ENCODE measurements at places on chromosomes 16 and 17. TPM values are rescaled to one million over a fixed set of nuclear protein-coding genes. Genes with fewer than 3 reads are reported as not detected.
A peak's percentile ranks its signal among the peaks of the same experiment; 100 is the strongest.

GRCh38 chr17:80906364-80907259 lies 85.0 kb upstream of the CHMP6 start:
- H3K4me3 ChIP-seq, result no peak overlapping the region
- H3K27me3 ChIP-seq, result no peaks in the 10 kb centered on the region
- no peak overlapping the region for H3K27ac ChIP-seq
- DNase-seq, result no peak
- H3K4me1 ChIP-seq, result no peaks in the 10 kb centered on the region

DNA sequence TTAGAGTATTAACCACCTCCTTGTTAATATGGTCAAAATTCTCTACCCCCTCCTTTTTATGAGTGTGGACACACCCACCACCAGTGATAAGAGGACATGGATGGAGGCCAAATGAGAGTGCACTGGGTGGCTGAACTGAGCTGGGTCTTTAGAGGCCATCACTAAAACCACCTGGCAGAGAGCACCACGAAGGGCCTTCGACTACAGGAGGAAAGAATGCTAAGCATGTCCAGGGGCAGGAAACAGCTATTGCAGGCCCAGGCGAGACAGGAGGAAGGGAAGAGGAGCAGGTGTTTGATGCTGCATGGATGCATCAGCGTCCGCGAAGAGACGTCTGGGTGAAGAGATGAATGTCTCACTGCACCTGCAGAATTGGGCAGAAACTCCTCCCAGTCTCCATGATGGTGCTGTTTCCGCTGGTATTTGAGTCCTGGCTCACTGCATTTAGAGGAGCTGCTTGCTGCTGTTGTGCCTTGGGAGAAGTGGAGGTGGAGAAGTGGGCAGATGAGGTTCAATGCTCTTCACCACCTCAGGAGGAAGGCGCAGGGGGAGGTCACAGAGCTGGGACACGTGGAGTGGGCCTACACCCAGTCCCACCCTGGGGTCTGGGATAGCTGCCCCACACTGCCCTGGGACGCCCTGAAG lies 33.2 kb downstream of the SPHK1 start:
- no peaks in the 10 kb centered on the region for H3K27me3 ChIP-seq
- H3K4me3 ChIP-seq, result no peak overlapping the region
- DNase-seq, result no peak
- H3K4me1 ChIP-seq, result peaks cover 68% of the 10 kb centered on the region
- peaks cover under 1% of the 10 kb centered on the region for H3K36me3 ChIP-seq

- H3K4me3 ChIP-seq, result no peak overlapping the region
- H3K27me3 ChIP-seq, result no peaks in the 10 kb centered on the region
- no peaks in the 10 kb centered on the region for H3K4me1 ChIP-seq
- H3K27ac ChIP-seq, result no peak overlapping the region
These were observed 37.9 kb upstream of the CHMP6 start for GRCh38 chr17:80953471-80954315.

DNA sequence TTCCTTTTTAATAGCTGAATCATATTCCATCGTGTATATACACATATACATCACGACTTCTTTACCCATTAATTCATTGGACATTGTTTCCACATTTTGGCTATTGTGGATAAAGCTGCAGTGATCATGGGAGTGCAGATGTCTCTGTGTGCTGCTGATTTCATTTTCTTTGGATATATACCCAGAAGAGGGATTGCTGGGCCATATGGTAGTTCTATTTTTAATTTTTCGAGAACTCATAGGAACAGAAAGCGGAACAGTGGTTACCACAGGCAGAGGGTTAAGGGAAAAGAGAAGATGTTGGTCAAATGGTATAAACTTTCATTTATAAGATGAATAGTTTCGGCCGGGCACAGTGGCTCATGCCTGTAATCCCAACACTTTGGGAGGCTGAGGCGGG lies 187.4 kb upstream of the MYOCD start:
- DNase-seq, result no peak
- no peaks in the 10 kb centered on the region for H3K36me3 ChIP-seq
- no peak overlapping the region for H3K27ac ChIP-seq
- H3K4me1 ChIP-seq, result no peaks in the 10 kb centered on the region

GRCh38 chr16:11784038-11784369 lies 13.1 kb downstream of the ZC3H7A start:
- no peaks in the 10 kb centered on the region for H3K36me3 ChIP-seq
- H3K4me3 ChIP-seq, result no peak overlapping the region
- H3K4me1 ChIP-seq, result peaks cover 33% of the 10 kb centered on the region

GRCh38 chr17:1972487-1973160 lies 52.5 kb downstream of the RTN4RL1 start:
- no peak overlapping the region for H3K4me3 ChIP-seq
- DNase-seq, result no peak
- H3K27ac ChIP-seq, result peak overlapping the region; percentile 23
- H3K27me3 ChIP-seq, result peaks cover 11% of the 10 kb centered on the region

DNA sequence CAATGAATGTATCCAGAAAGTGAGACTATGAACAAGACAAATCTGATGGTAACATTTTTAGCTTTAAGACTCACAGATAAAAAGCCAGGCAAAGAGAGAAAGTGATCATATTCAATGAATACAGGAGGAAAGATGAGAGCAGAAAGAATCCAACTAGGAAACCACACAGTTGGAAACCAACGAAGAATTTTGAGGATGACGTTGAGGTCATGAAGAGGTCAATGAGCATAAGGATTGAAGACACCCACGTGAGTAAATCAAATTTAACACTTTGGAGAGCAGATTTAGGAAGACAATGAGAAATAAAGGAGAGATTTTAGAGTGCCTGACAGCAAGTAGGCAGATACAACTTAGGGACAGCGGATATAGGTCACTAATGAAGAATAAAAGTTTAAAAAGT lies 948.1 kb downstream of the KCNJ2 start:
- H3K27ac ChIP-seq, result no peak overlapping the region
- H3K27me3 ChIP-seq, result no peaks in the 10 kb centered on the region
- no peaks in the 10 kb centered on the region for H3K36me3 ChIP-seq
- no peak overlapping the region for H3K4me3 ChIP-seq
- H3K4me1 ChIP-seq, result no peaks in the 10 kb centered on the region
- no peak for DNase-seq

DNA sequence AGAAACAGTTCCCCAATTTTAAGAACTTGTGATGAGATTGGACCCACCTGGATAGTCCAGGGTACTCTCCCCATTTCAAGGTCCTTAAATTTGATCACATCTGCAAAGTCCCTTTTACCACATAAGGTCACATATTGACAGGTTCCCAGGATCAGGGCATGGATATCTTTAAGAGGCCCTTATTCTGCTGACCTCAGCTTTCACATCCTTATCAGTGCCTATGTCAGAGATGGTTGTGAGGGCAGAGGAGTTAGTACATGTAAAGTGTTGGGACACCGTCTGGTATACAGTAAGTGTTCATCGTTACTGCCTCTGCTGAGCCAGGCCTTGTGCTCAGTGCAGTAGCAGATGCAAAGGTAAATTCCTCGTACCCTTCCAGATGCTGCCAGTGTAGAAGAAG lies 375.4 kb upstream of the ASIC2 start:
- no peak overlapping the region for H3K27ac ChIP-seq
- no peaks in the 10 kb centered on the region for H3K4me1 ChIP-seq
- H3K36me3 ChIP-seq, result no peaks in the 10 kb centered on the region
- H3K4me3 ChIP-seq, result no peak overlapping the region

GRCh38 chr17:8164815-8165131 lies 2.0 kb upstream of the VAMP2 start:
- peak overlapping the region; percentile 100 for H3K27ac ChIP-seq
- peaks cover 32% of the 10 kb centered on the region for H3K4me1 ChIP-seq
- DNase-seq, result no peak
- no peak overlapping the region for H3K4me3 ChIP-seq
- H3K27me3 ChIP-seq, result no peaks in the 10 kb centered on the region

DNA sequence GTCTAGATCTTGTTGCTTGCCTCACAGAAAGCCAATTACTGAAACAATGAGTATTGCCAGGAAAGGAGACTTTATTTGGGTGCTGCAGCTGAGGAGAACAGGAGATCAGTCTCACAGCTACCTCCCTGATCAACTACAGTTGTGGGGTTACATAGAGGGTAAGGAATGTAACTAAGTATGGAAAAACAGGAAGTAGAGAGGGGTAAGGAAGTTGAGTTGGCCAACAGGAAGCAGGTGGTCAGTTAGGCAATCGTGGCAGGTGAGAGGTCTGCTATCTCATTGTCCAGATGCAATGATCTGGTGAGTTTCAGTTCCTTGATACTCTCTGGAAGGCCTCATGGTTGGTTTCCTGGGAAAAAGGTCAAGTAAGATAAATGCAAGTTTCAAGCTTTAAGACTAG lies 333.1 kb upstream of the GOT2 start:
- no peak for DNase-seq
- no peaks in the 10 kb centered on the region for H3K36me3 ChIP-seq
- no peak overlapping the region for H3K4me3 ChIP-seq
- H3K4me1 ChIP-seq, result no peaks in the 10 kb centered on the region

- H3K4me3 ChIP-seq, result no peak overlapping the region
- DNase-seq, result no peak
- no peak overlapping the region for H3K27ac ChIP-seq
- no peaks in the 10 kb centered on the region for H3K36me3 ChIP-seq
- peaks cover 2% of the 10 kb centered on the region for H3K27me3 ChIP-seq
These were observed 30.1 kb downstream of the HOXB1 start for GRCh38 chr17:48500435-48501426.

DNA sequence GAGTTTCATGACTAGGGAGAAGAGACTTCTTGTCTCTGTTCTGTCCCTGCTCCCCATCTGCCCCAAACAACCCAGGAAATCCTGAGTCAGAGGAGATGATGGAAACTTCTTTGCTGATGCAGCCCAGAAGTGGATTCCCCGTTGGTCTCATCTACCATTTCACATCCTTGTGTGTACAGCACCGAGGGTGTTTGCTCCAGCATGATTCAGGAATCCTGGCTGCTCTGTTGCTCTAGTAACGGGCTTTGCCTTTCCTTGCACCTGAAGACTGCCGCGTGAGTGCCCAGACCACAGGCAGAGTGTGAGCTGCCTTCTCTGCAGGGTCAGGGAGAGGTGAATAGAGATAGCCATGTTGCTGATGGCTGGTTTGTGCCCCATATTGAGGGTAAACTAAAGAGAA lies 408.4 kb downstream of the CPPED1 start:
- no peak overlapping the region for H3K4me3 ChIP-seq
- no peaks in the 10 kb centered on the region for H3K36me3 ChIP-seq
- H3K4me1 ChIP-seq, result peaks cover 21% of the 10 kb centered on the region
- DNase-seq, result no peak
- H3K27me3 ChIP-seq, result no peaks in the 10 kb centered on the region

GRCh38 chr17:27244491-27245223 lies 49.3 kb upstream of the WSB1 start:
- no peaks in the 10 kb centered on the region for H3K27me3 ChIP-seq
- peak overlapping the region; percentile 81 for H3K27ac ChIP-seq
- peak; percentile 69 for DNase-seq
- H3K4me3 ChIP-seq, result peak overlapping the region; percentile 41
- H3K36me3 ChIP-seq, result no peaks in the 10 kb centered on the region

DNA sequence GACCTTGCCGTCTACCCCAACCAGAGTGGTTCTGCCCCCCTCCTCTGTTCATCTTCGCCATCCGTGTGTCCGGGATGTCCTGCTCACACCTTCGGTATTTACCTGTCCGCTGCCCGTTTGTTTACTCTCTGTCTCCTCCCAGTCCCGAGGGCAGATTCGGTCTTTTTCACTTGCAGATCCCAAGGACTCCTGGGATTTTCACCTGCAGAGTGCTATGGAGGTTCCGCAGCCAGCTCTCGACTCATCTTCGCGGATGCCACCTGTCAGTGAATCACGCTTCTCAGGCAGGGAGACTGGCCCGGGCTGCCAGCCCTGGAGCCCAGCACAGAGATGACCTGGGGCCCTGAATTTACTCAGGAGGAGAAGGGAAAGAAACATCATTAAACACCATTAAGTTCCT lies 8.1 kb downstream of the CRISPLD2 start:
- DNase-seq, result no peak
- peaks cover 14% of the 10 kb centered on the region for H3K27me3 ChIP-seq
- H3K27ac ChIP-seq, result peak overlapping the region; percentile 78

- no peaks in the 10 kb centered on the region for H3K36me3 ChIP-seq
- H3K27me3 ChIP-seq, result no peaks in the 10 kb centered on the region
- H3K4me1 ChIP-seq, result peaks cover 73% of the 10 kb centered on the region
- peak; percentile 35 for DNase-seq
- H3K4me3 ChIP-seq, result no peak overlapping the region
- H3K27ac ChIP-seq, result peak overlapping the region; percentile 91
These were observed 6.2 kb downstream of the RBFOX1 start for GRCh38 chr16:7338826-7339225.

GRCh38 chr17:32551186-32551955 lies 64.6 kb downstream of the CDK5R1 start:
- no peaks in the 10 kb centered on the region for H3K4me1 ChIP-seq
- H3K27me3 ChIP-seq, result no peaks in the 10 kb centered on the region
- no peak overlapping the region for H3K27ac ChIP-seq

- peak overlapping the region; percentile 46 for H3K27ac ChIP-seq
- H3K27me3 ChIP-seq, result no peaks in the 10 kb centered on the region
- H3K36me3 ChIP-seq, result no peaks in the 10 kb centered on the region
- no peak for DNase-seq
These were observed 12.3 kb downstream of the FCSK start for GRCh38 chr16:70466805-70467076.

- no peak overlapping the region for H3K27ac ChIP-seq
- no peaks in the 10 kb centered on the region for H3K36me3 ChIP-seq
- no peaks in the 10 kb centered on the region for H3K27me3 ChIP-seq
- H3K4me3 ChIP-seq, result no peak overlapping the region
These were observed 25.3 kb downstream of the CMIP start for GRCh38 chr16:81469710-81470535.

- no peak overlapping the region for H3K27ac ChIP-seq
- H3K36me3 ChIP-seq, result no peaks in the 10 kb centered on the region
- no peak for DNase-seq
- H3K4me3 ChIP-seq, result no peak overlapping the region
These were observed 64.3 kb downstream of the PIGL start for GRCh38 chr17:16281351-16281750.

DNA sequence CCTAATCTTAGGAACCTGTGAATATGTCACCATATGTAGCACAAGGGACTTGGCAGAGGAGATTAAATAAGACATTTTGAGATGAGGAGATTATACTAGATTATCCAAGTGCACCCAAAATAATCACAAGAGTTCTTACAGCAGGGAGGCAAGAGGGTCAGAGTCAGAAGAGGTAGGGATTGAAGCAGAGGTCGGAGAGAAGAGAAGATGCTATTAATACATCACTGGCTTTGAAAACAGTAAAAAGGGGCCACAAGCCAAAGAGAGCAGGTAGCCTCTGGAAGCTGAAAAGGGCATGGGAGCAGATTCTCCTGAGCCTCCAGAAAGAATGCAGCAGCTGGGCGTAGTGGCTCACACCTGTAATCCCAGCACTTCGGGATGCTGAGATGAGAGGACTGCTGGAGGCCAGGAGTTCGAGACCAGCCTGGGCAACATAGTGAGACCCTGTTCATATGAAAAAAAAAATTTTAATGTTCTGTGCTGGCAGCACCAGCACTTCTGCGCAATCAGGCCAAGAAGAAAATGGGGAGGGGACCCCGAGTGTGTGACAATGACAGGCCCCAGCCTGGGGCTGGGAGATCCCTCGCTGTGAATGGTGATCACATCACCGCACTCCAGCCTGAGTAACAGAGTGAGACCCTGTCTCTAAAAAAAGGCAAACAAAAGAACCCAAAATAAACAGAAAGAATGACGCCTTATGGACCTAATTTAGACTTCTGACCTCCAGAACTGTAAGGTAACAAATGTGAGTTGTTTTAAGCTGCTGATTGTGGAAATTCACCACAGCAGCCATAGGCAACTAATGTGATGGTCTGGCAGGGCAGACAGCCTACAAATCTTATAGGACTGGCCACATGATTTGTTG lies 275.4 kb downstream of the MRTFB start:
- no peak for DNase-seq
- peaks cover 32% of the 10 kb centered on the region for H3K4me1 ChIP-seq
- H3K36me3 ChIP-seq, result no peaks in the 10 kb centered on the region
- peak overlapping the region; percentile 84 for H3K27ac ChIP-seq
- H3K4me3 ChIP-seq, result no peak overlapping the region

Gene ODAD4
- 0.13 TPM for total RNA-seq

Gene NACA2
- not detected for total RNA-seq

Gene MFAP4
- total RNA-seq, result 18.6 TPM

Gene SOX9
- 1.0 TPM for total RNA-seq

Gene MYO15B
- 7.0 TPM for total RNA-seq

Gene SMIM5
- total RNA-seq, result 0.22 TPM

Gene ACSM5
- 30.5 TPM for total RNA-seq
